ENCODE measurements at places on chromosomes 2 and 18.

DNA sequence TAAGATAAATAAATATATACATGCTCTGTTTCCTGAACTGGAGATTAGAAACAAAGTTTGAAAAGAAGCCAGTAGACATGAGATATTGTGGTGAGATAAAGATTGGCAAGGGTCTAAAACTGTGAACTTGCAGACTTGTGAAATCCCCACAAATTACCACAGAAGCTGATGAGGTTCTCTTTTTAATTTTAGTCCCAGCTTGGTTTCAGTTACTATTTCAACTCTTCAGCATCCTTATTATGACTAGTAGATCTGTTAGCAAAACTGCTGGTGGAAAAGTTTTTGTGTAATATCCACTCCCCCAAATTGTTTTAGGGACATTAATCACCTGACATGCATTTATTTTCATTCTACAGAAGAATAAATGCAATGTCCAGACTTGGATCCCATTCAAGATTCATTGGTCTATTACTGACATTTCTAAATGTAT is 20.8 kb downstream of the RASGRP3 start:
- DNase-seq: peak; percentile 71

GRCh38 chr2:46387886-46388515 is 90.8 kb downstream of the EPAS1 start:
- DNase-seq: no peak

- no peak for DNase-seq
These were observed 7.9 kb upstream of the ASPRV1 start for GRCh38 chr2:69969126-69969983.

DNA sequence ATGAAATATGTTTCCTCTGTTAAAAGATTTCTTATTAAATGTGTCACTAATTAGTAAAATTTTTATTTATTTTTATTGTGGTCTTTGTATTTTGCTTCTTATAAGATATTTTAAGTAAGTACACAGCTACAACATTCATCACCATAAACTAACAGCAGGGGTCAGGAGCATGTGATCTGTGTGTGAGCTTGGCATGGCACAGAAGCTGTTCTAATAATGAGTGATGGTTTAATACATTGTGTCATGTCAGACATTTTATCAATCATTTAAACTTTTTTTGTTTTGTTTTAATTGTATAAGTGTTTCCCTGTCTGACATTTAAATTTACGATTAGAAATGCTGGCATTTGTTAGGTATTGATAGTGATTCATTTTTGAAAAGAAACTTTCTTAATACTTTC is 585.4 kb downstream of the DSC3 start:
- DNase-seq: no peak

GRCh38 chr2:145166731-145167302 is 646.9 kb upstream of the ZEB2 start:
- DNase-seq: no peak

Data from fibroblast of skin of right biceps (primary cell).